RKO (cell line): ENCODE measurements at places on chromosomes 5 and 9.

DNA sequence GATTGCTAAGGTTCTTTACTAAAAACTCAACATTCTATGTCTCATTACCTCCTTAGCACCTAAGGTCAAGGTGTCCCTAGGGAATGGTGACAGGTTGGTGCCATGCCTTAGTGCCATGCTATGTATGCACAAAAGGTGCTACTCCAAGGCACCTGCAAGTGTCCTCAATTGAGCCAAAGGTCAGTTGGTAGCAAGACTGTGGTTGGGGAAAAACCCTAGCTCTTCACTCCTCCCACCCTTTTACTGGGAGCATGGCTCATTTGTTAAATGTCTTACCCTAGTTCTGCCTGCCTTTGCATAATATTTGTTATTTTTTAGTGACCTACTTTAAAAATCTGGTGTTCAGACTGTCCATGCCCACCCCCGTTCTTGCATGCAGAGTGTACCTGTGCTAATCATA lies 17.0 kb downstream of the ACO1 start:
- no peak for DNase-seq

- DNase-seq, result no peak
Measured at GRCh38 chr9:18294229-18294628, 179.7 kb upstream of the ADAMTSL1 start.

GRCh38 chr5:3511519-3511918 lies 84.1 kb upstream of the IRX1 start:
- DNase-seq, result no peak

DNA sequence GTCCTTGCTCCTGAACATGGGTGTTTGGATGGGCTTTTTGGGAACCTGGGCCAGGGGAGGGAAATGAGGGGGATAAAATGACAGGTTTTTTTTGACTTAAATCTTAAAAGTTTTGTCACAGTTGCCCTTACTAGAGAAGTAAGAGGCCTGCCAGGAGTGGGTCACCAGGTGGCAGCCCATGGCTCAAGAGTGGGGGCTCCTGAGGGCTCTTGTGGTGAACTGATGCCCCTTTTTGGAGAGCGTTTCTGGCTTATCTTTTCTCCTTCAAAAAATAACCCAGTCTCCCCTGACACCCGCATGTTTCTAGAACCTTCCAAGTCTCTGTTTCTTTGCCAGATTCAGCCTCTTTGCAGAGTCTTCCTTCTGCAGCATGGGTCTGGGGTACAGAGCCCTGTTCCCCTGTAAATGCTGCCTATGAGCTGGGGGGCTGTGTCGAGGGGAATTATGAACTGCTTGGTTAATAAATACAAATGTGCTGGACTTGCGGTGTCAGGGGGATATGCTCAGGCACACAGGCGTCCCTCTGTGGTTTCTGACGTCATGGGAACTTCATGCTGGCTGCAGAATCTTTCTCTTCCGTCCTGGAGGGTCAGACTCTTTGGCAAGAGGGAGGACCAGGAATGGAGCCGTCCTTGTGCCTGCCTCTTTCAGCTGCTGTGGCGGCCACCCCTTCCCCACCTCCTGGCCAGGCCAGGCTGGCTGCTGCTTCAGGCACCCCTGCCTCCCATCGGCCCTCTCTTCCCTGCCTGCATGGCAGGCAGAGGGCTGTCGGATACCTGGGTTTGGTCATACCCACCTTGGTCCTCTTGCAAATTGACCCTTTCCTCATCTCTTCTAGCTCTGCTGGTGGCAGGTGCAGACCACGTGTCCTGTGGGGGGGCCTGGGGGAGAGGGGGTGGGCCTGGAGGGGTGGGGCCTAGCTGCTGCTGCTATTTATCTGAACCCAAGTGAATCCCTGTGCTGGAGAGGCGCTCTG lies 30.1 kb downstream of the PTPA start:
- DNase-seq, result no peak

- DNase-seq, result no peak
Measured at GRCh38 chr5:134502259-134502658, 23.2 kb upstream of the JADE2 start.

DNA sequence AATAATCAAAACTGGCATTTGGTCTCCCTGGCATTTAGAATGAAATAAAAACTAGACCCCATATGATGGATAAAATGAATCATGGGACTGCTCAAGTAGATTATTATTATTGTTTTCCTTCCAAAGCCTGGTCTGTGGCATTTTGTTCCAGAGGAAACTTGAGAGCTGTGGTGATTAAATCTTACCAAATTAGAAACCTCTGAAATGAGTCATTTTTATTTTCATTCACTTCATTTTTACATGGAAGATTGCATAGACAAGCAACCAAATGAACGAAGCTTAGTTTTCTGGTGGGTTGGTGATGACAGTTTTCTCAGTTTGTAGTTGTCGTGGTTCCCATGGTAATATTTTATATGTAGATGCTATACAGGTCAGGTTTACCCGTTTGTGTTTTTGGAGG lies 23.4 kb downstream of the PAM start:
- no peak for DNase-seq

GRCh38 chr5:176619203-176619568 lies 9.2 kb upstream of the GPRIN1 start:
- DNase-seq, result no peak

GRCh38 chr9:75010570-75010969 lies 17.5 kb downstream of the CARNMT1 start:
- DNase-seq, result no peak

DNA sequence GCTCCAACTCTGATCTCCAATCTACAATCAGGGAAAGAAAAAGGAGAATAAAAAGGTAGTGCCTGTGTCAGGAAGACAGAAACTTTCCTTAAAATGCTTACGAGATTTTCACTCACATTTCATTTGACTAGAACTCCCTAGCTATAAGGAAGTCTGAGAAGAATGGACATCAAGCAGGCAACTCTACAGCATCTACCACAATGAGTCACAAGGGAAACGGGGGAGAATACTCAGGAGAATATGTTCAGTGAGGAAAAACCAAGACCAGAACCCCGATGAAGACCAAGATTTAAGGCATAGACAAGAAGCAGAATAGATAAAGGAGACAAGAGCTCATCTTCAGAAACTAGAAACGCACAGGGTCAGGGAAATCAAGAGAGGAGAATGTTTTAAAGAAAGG lies 9.0 kb upstream of the SETD9 start:
- DNase-seq, result no peak

GRCh38 chr5:150058480-150059126 lies 27.8 kb downstream of the CSF1R start:
- peak; percentile 75 for DNase-seq

GRCh38 chr5:151497391-151498002 lies 50.1 kb downstream of the SLC36A1 start:
- DNase-seq, result no peak

DNA sequence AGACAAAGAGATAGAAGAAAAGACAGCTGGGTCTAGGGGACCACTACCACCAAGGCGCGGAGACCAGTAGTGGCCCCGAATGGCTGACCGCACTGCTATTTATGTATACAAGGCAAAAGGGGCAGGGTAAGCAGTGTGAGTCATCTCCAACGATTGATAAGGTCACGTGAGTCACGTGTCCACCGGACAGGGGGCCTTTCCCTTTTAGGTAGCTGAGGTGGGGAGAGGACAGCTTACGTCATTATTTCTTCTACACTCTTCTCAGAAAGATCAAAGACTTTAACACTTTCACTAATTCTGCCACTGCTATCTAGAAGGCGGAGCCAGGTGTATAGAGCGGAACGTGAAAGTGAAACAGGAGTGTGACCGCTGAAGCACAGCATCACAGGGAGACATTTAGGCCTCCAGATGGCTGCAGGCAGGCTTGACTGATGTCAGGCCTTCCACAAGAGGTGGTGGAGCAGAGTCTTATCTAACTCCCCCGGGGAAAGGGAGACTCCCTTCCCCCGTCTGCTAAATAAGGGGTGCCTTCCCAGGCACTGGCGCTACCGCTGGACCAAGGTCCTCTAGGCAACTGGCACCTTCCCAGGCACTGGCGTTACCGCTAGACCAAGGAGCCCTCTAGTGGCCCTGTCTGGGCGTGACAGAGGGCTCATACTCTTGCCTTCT lies 6.1 kb upstream of the PRR16 start:
- peak; percentile 86 for DNase-seq

DNA sequence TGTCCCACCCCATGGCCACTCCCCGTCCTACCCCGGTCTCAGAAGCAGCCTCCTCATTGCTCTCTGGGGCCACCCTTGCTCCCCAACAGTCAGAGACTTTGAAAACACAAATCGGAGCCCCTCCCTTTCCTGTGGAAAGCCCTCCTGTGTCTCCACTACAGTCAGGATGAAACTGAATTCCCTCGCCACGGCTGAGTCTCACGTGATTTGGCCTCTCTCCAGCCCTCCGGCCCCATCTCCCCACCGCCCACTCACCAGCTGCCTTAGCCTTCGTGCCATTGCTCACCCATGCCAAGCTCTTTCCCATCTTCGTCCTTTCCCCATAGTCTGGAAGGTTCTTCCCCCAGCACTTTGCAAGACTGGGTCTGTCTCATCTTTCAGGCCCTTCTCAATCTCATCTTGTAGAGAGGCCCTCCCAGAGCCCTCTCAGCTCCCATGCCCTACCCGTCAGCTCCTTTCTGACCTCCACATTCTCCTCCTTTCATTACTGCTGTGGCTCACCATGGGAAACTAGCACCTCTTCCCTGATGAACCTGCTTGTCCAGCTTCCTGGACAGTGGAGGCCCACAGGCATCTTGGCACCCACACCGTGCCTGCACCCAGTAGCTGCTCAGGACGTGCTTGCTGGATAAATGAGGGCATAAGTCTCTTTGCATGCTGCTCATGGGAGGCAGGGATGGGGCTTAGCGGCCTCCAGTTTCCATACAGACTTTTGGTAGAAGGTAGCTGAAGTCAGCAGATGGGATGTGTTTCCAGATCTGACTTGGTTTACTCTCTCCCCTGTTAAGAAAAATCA lies 126.4 kb upstream of the COL5A1 start:
- no peak for DNase-seq

GRCh38 chr9:136943291-136944211 lies 987 bp downstream of the FBXW5 start:
- DNase-seq, result peak; percentile 76

DNA sequence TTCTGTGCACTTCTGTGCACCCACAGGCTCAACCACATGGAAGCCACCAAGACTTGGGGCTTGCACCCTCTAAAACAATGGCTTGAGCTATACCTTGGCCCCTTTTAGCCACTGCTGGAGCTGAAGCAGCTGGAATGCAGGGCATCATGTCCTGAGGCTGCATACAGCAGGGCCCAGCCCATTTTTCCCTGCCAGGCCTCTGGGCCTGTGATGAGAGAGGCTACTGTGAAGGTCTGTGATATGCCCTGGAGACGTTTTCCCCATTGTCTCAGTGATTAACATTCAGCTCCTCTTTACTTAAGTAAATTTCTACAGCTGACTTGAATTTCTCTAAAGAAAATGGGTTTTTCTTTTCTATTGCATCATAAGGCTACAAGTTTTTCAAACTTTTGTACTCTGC lies 134.0 kb upstream of the EGFLAM start:
- no peak for DNase-seq

- peak; percentile 1 for DNase-seq
Measured at GRCh38 chr5:93120051-93120450, 461.0 kb downstream of the NR2F1-AS1 start.

DNA sequence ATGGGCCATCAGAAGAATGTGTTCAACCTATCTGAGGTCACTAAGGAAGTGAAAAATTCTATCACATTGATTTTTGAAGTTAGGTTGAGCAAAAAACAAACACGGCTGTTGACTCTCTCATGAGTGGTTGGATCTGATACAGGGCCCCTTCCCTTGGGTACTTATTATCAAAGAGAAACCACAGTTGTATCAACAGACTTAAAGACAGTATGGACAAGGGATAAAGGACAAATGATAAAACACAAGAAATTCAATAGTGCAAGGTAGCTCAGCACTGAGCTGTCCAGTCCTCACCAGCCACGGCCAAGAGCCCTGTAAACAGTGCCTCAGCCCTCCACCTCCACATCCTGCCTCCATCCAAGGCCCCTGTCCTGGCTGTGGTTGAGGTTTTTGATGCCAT lies 86.9 kb downstream of the UBE2QL1 start:
- no peak for DNase-seq

DNA sequence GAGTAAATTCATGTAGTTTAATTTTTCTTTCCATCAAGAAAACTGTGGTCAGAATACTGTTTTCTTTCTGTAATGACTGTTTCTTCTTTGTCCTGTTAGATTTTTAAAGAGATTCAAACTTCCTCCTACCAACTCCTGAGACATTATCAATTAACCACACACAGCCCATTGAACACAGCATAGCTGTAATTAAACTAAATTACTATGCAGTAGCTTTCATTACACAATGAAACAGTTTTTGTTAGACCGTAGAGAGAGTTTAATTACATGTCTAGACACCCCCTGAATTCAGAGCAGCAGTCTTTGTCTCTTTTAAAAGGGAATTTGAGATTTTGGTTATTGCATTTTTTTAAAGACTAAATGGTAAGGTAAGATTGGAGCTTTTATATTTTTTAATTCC lies 77.5 kb downstream of the STARD4 start:
- DNase-seq, result no peak

DNA sequence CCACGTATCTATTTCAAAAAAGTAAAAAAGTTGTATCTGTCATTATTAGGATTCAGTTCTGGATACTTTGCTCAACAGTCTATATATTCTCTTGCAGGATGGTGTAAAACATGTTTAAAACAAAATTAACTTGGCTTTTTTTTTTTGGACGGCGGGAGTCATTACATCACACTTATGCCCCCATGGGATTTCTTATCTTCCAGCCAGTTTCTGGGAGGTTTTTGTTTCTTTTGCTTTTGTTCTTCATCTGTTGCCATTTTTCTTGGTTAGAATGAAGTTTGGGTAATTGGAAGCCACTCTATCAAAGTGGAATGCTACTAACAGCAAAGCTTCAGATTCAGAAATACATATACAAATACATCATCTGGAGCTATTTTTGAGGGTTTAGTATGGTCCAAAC lies 1.8 kb upstream of the STARD4 start:
- no peak for DNase-seq

DNA sequence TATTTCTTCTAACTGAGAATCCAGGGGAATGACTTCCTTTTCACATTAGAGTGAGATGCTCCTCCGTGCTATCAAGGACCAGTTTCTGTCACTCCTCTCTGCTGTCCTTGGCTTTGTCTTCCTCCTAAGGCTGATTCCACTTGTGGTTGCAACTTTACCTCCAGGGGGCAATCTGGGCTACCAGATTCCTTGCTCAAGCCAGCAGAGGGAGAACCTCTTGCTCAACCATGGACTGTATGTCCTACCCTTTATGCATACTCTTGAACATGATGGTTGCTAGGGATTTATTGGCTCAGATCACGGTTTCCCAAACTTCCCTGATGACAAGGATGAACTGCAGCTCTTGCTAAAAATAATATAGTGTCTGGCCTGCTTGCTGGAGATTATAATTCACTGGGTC lies 24.0 kb downstream of the NNT start:
- DNase-seq, result peak; percentile 75

- no peak for DNase-seq
Measured at GRCh38 chr5:153888781-153889180, 149.9 kb downstream of the FAM114A2 start.

DNA sequence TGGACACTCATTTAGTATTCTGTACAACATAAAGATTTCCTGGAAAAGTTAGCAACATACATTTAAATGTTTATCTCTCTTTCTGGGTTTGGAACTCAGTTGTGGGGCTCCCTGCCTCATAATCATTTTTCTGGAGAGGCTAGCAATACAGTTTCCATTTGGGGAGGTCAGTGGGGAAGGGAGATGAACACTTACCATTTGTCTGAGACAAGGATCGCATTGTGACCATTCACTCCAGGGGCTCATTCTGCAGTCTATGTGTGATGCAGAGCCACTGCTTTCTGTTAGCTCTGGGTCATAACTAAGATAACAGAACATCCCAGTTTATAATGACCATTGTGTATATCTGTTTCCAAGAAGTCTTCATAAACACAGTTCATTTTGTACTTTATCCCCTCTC lies 22.4 kb downstream of the C9 start:
- no peak for DNase-seq
